ENCODE measurements at places on chromosomes 7 and 10. TPM values are rescaled to one million over a fixed set of nuclear protein-coding genes. Genes with fewer than 3 reads are reported as not detected.

DNA sequence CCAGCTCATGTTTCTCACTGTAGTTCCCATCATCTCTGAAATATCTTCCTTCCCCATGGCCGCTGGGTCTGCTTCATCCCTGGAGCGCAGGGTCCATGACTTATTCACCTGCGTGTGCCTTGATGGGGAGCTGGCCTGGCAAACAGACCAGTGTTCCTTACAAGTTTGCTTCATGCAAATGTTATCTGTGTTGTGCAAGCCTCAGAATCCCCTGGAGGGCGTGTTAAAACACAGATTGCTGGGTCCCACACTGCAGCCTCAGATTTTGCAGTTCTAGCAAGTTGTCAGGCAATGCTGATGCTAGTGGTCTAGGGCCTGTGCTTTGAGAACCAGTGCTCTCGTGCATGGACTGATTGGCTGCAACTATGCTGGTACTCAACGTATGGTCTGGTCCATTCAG, 7.2 kb upstream of the DMBT1 start:
- H3K36me3 ChIP-seq = no peaks in the 10 kb centered on the region
- H3K27me3 ChIP-seq = no peaks in the 10 kb centered on the region
- H3K4me1 ChIP-seq = no peaks in the 10 kb centered on the region
- no peak overlapping the region for H3K27ac ChIP-seq
- no peak overlapping the region for H3K4me3 ChIP-seq

GRCh38 chr7:117229350-117229749, 93.5 kb downstream of the WNT2 start:
- H3K4me1 ChIP-seq = no peaks in the 10 kb centered on the region
- H3K4me3 ChIP-seq = no peak overlapping the region
- H3K27ac ChIP-seq = no peak overlapping the region
- no peaks in the 10 kb centered on the region for H3K36me3 ChIP-seq
- DNase-seq = no peak
- H3K27me3 ChIP-seq = no peaks in the 10 kb centered on the region

DNA sequence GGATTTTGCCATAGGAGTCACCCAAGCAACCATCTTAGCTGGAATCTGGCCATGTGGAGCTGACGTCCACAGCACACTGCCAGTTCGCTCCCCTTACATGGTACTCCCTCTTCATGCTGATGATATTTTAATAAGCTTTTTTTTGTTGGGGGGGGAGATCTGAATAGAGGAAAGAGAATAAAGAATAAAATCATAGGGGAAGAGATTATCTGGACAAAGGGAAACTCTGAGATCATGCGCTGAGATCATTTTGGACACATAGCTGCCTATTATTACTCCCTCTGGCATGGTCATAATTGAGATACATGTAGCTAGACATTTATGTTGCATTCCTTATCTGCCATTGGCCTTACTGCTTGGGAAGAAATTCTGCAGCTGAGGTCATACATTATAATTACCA, 282.7 kb downstream of the HTR7 start:
- no peaks in the 10 kb centered on the region for H3K36me3 ChIP-seq
- no peak overlapping the region for H3K27ac ChIP-seq
- no peaks in the 10 kb centered on the region for H3K27me3 ChIP-seq
- no peak overlapping the region for H3K4me3 ChIP-seq

- H3K36me3 ChIP-seq = no peaks in the 10 kb centered on the region
- H3K4me1 ChIP-seq = peaks cover 7% of the 10 kb centered on the region
- peak overlapping the region; percentile 67 for H3K27ac ChIP-seq
- H3K27me3 ChIP-seq = no peaks in the 10 kb centered on the region
Observed at GRCh38 chr7:38335492-38336147, 62.2 kb upstream of the TARP start.

- H3K4me3 ChIP-seq = peak within 1 kb of the TSS; percentile 33
- no peaks in the 10 kb centered on the region for H3K27me3 ChIP-seq
- no peak for DNase-seq
- H3K36me3 ChIP-seq = no peaks in the 10 kb centered on the region
Observed at GRCh38 chr7:95396136-95397032, at the start of gene PON3. PON3 (minus strand) TSS chr7:95396375; CDS start chr7:95396350, 25 bp downstream.

DNA sequence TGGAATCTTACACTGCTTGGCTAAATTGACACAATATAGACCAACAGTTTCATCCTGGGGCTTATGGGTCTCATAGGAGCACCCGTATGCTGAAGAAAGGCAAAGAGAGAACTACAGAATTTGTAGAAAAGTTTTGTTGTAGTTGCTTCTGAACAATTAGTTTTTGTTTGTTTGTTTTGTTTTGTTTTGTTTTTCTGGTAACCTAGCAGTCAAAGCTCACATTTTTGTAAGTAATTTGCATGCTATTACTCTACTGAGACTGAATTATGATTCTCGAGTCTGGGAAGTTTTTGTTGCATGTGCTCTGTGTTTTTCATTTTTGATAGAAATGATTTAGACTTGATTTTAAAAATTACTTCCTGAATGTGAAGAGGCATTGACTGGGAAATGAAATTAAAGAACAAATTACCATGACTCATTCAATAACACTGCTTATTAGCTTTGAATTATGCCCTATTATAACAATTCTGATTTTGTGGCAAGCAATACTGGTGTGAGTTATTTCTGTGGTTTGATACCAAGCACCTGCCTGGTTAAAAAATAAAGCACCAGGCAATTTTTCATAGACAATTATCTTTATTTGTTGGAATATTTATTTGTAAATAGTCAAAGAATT, 438 bp downstream of the LSMEM1 start:
- H3K27me3 ChIP-seq = no peaks in the 10 kb centered on the region
- no peak overlapping the region for H3K4me3 ChIP-seq
- H3K4me1 ChIP-seq = no peaks in the 10 kb centered on the region
- DNase-seq = no peak

DNA sequence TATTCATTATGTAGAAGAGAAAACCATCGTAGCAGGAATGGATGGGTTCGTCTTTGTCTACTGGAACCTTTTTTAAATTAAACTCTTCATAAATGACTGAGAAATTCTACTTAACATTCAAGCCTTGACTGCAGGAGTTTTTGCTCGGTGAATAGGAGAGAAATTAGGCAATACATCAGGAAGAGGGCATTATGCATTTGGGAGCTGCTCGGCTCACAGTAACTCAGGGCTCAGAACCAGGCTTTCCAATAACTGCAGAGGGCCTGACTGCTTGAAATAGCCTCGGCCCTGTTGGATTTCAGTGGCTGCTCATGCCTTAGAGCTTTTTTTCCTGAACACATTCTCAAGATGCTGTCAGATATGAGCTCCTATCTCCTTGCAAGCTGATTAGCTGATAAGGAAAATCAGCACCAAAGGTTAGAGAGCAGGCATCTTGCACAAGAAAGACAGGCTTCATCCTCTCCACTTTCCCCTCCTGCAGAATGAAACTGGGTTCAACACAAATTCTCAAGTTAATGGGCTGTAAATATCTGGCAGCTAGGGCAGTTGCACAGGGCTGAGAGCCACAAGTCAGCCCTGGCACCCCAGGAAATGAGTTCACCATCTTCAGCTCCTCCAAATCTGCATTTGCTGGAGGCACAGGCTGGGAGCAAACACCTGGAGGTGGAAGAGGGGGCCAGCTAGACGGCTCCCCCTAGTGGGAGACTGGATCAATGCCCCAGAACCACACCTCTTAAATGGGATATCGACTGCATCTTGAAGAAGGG, 24.3 kb downstream of the TECTB start:
- DNase-seq = no peak
- H3K27me3 ChIP-seq = no peaks in the 10 kb centered on the region
- H3K4me1 ChIP-seq = no peaks in the 10 kb centered on the region
- no peaks in the 10 kb centered on the region for H3K36me3 ChIP-seq
- H3K27ac ChIP-seq = no peak overlapping the region

GRCh38 chr10:77965294-77965693, 38.7 kb upstream of the DLG5 start:
- H3K36me3 ChIP-seq = no peaks in the 10 kb centered on the region
- no peaks in the 10 kb centered on the region for H3K4me1 ChIP-seq
- no peak overlapping the region for H3K4me3 ChIP-seq
- DNase-seq = no peak

DNA sequence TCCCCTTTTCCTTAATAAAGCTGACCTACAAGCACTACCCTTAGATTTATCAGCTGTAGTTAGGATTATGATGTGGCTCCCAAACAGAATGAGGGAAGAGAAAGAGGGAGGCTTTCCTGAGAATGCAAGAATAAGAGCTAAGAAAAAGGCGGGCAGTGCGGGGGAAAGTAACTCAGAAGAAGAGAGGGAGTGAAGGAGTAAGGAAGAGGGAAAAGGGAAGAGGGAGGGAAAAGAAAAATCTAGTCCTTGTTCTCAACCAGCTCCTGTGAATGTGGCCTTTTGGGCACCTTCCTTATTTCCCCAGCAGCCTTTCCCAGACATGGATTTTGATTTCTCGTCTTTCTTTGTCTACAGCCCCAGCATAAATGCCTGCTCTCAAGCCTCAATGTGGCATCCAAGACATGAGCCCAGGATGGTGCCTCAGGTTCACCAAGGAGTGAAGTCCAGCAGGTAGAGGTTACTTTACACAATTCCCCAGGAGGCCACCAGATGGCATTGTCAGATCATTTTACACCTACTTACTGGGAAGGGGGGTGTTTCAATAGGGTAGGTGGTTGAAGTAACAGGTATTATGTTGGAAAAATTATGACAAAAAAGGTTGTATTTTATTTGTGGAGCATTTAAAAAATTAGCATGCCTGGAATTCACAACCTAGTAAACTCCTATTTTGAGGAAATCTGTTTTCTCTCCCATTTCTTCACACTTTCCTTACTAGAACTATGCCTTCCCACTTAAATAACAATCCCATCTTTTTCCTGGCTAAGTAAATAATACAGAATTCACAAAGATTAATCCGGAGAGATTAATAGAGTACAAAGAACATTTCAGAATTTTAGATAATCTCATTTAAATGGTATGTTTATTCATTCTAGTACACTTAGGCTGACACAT, 106.5 kb downstream of the HTR7 start:
- no peaks in the 10 kb centered on the region for H3K4me1 ChIP-seq
- no peak overlapping the region for H3K4me3 ChIP-seq
- no peak overlapping the region for H3K27ac ChIP-seq
- no peaks in the 10 kb centered on the region for H3K36me3 ChIP-seq
- DNase-seq = peak; percentile 14

DNA sequence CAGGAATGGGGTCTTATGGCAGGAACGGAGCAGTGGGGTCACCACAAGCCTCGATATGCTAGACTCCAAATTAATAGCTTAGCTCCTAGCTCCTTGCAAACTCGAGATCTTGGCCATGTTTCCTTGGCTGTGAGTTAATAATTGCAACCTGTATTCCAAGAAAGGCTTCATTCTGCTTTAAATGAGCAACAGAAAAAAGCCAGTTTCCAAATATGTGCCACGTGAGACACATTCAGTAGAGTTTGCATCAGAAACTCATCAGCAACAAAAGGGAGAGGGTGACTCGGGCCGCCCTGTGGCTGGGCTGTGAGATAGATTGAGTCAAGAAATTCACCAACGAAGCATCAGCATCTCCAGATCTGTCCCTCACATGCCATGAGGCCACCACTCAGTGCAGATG, 112.0 kb downstream of the NPTX2 start:
- no peak for DNase-seq
- H3K27ac ChIP-seq = no peak overlapping the region
- no peaks in the 10 kb centered on the region for H3K27me3 ChIP-seq

GRCh38 chr7:114657279-114657678, 242.7 kb downstream of the FOXP2 start:
- H3K4me1 ChIP-seq = no peaks in the 10 kb centered on the region
- no peak overlapping the region for H3K4me3 ChIP-seq
- H3K27me3 ChIP-seq = no peaks in the 10 kb centered on the region
- no peak for DNase-seq
- H3K36me3 ChIP-seq = no peaks in the 10 kb centered on the region

DNA sequence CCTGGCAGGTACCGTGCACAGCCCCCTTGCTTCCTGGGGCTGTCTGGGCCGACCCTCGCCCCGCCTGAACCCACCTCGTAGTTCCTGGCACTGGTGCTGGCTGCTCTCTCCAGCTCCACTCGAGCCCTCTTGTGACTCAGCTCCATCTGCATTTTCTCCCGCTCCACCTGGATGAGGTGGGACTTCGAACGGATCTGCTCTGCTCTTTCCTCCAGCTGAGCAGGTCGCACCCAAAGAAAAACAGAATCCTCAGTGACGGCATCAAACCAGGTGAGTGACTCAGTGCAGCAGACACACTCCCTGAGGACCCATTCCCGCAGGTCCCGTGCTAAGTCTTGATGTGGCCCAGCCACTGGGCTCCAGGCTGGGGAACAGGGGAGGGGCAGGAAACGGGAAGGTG, 7.4 kb downstream of the MAD1L1 start:
- DNase-seq = no peak
- no peak overlapping the region for H3K4me3 ChIP-seq
- no peak overlapping the region for H3K27ac ChIP-seq
- no peaks in the 10 kb centered on the region for H3K36me3 ChIP-seq
- H3K27me3 ChIP-seq = no peaks in the 10 kb centered on the region
- H3K4me1 ChIP-seq = no peaks in the 10 kb centered on the region

GRCh38 chr7:135335628-135336139, 102.0 kb downstream of the STRA8 start:
- H3K36me3 ChIP-seq = no peaks in the 10 kb centered on the region
- H3K27ac ChIP-seq = no peak overlapping the region
- no peaks in the 10 kb centered on the region for H3K27me3 ChIP-seq

- no peaks in the 10 kb centered on the region for H3K36me3 ChIP-seq
- no peaks in the 10 kb centered on the region for H3K27me3 ChIP-seq
- no peaks in the 10 kb centered on the region for H3K4me1 ChIP-seq
Observed at GRCh38 chr10:84333864-84334451, 5.6 kb downstream of the CCSER2 start.

- H3K4me1 ChIP-seq = no peaks in the 10 kb centered on the region
- H3K36me3 ChIP-seq = no peaks in the 10 kb centered on the region
- no peaks in the 10 kb centered on the region for H3K27me3 ChIP-seq
- H3K27ac ChIP-seq = no peak overlapping the region
Observed at GRCh38 chr7:30487371-30487770, 8.8 kb upstream of the NOD1 start.

- H3K4me1 ChIP-seq = no peaks in the 10 kb centered on the region
- peak; percentile 48 for DNase-seq
- no peaks in the 10 kb centered on the region for H3K27me3 ChIP-seq
- no peak overlapping the region for H3K4me3 ChIP-seq
- no peaks in the 10 kb centered on the region for H3K36me3 ChIP-seq
- H3K27ac ChIP-seq = no peak overlapping the region
Observed at GRCh38 chr7:157339777-157340677, 3.2 kb downstream of the DNAJB6 start.

DNA sequence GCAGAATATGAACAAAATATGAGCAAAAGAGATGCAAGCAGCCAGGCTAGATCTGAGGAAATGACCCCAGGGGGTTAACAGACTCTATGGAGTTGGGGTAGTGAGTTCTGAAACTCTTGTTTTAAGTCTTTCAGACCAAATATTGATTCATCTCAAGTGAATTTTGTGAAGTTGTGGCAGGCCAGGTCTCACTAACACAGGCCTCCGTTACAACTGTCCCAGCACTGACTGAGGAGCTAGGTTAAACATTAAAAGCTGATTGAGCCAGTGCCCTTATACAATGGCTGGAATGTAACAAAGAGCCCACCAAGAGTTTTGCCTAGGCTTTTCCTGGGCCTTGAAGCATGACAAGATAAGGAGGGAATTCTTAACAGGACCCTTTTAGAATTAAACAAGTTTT, 192.3 kb upstream of the STK17A start:
- no peaks in the 10 kb centered on the region for H3K4me1 ChIP-seq
- no peaks in the 10 kb centered on the region for H3K36me3 ChIP-seq
- no peak overlapping the region for H3K27ac ChIP-seq
- no peaks in the 10 kb centered on the region for H3K27me3 ChIP-seq

SPDYE2 gene
- 1.8 TPM for total RNA-seq

SPDYE1 gene
- 0.17 TPM for total RNA-seq

INMT gene
- 132 TPM for total RNA-seq

LRRTM3 gene
- total RNA-seq = 2.3 TPM

CLDN12 gene
- 43.9 TPM for total RNA-seq

ZNF804B gene
- total RNA-seq = 0.05 TPM

PPP1R9A gene
- total RNA-seq = 29.4 TPM

CUTC gene
- total RNA-seq = 18.4 TPM

PRPS1L1 gene
- 2.7 TPM for total RNA-seq

UCN3 gene
- not detected for total RNA-seq

ANKRD2 gene
- total RNA-seq = not detected

ARHGEF5 gene
- 29.0 TPM for total RNA-seq

LARP4B gene
- 51.9 TPM for total RNA-seq
